ENCODE measurements at places on chromosomes 13 and 19.
A peak's percentile ranks its signal among the peaks of the same experiment; 100 is the strongest.

GRCh38 chr19:23070353-23071146 lies 46.3 kb upstream of the ZNF730 start:
- peak; percentile 73 for DNase-seq

GRCh38 chr13:57933606-57934005 lies 302.1 kb downstream of the PCDH17 start:
- no peak for DNase-seq

GRCh38 chr19:32642771-32643170 lies 32.2 kb downstream of the ANKRD27 start:
- no peak for DNase-seq

DNA sequence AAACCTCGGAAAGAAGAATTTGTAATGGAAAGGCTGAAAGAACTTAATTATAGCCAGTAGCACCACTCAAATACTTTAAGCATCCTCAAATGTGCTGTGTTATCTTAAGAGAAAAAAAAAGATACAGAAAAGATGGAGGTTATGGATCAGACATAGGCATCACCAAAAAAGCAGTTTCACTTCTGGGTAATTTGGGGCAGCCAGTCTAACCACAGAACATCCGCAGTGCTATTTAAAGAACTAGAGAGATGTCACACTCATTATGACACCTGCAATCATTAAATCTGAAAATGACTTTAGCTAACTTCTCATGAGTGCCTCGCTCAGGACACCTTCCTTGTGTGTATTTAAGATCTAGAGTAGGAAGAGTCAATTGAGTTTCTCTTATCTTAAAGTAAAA lies 211.8 kb downstream of the RBM26 start:
- DNase-seq, result no peak

GRCh38 chr13:59671881-59672280 lies 491.8 kb downstream of the DIAPH3 start:
- DNase-seq, result peak; percentile 77

GRCh38 chr13:42497798-42498197 lies 76.2 kb upstream of the TNFSF11 start:
- no peak for DNase-seq

DNA sequence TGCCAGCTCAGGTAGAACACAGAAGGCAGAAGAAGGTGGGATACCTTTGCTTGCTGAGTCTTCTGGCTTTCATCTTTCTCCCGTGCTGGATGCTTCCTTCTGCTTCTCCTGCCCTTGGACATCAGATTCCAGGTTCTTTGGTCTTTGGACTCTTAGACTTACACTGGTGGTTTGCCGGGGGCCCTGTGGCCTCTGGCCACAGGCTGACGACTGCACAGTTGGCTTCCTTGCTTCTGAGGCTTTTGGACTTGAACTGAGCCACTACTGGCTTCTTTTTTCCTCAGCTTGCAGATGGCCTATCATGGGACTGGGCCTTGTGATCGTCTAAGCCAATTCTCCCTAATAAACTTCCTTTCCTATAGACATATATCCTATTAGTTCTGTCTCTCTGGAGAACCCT lies 19.8 kb upstream of the ZNF331 start:
- DNase-seq, result no peak

GRCh38 chr19:7801020-7801570 lies 28.9 kb upstream of the EVI5L start:
- no peak for DNase-seq

- DNase-seq, result no peak
These were observed 662.8 kb upstream of the SLITRK6 start for GRCh38 chr13:86462011-86462410.

DNA sequence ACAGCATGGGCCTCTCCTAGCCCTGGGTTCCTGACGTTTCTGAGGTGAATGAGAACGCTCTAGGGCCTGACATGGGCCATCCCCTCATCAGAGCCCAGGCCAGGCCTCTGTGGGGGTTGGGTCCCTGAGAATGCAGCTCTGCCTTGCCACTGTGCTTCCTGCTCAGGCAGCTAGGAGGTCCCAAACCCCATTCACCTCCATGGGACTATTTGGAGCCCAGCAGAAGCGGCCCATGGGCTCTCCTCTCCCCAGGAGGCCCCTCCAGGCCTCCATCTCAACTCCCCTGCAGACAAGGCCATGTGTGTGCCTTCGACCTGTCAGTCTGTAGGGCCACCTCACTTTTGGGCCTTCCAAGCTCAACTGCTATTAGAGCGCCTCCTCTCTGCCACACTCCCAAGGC lies 36.9 kb downstream of the ELL start:
- DNase-seq, result no peak

- DNase-seq, result no peak
These were observed 4.3 kb upstream of the FBXO17 start for GRCh38 chr19:38979812-38980211.

DNA sequence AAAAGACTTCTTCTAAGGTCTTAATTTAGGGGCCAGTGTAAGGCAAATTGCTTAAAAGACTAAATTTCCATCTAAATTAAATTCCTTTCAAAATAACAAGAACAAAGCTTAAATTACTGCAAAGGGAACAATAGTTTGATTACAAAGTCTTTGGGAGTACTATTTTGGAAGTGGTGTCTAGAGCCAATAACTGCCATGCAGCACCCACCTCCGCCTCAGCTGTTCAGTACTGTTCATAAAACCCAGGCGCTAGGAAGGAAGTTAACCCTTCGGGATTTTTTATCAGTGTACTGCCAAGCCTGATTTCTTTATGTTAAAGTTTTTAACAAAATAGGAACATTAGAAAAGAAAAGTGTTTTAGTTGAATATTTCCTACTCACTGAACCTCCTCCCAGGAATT lies 210.1 kb downstream of the LIG4 start:
- no peak for DNase-seq

GRCh38 chr13:32947411-32948276 lies 68.6 kb upstream of the KL start:
- DNase-seq, result no peak

GRCh38 chr19:15283141-15283883 lies 49.0 kb downstream of the BRD4 start:
- no peak for DNase-seq

DNA sequence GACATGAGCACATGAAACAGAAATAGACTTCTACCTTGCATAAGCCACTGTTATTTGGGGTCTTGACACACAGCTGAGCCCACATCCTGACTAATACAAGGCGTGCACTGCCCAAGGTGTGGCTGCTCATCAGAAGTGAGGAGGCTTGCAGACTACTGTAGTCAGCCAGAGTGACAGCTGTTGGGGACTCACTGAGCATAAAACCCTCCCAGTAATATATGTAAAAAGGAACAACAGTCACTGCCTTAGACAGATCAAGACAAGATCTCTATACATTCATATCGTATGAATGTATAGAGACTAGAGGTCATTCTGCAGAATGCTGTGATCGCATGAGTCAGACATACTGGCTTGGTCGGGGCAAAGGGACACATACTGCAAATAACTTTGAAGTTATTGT lies 4.1 kb upstream of the C1QTNF9B start:
- DNase-seq, result no peak

- DNase-seq, result no peak
These were observed 89.8 kb downstream of the ZNF557 start for GRCh38 chr19:7159105-7159933.

DNA sequence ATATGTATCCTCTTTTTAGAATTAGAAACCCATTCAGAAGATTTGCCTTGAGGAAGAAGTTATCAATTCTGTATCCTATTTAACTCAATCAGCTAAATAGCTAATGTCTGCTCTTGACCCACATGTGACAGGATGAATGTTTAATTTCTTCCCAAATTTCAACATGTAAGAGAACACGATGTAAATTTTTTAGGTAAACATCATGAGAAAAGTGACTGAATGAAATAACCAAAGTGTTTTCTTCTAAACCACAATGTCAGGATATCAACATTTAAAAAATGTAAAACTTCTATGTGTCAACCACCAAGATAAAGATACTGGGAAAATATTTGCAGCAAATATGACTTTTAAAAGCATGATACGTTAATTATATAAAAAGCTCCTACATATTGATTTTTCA lies 302.4 kb downstream of the DCT start:
- DNase-seq, result no peak

DNA sequence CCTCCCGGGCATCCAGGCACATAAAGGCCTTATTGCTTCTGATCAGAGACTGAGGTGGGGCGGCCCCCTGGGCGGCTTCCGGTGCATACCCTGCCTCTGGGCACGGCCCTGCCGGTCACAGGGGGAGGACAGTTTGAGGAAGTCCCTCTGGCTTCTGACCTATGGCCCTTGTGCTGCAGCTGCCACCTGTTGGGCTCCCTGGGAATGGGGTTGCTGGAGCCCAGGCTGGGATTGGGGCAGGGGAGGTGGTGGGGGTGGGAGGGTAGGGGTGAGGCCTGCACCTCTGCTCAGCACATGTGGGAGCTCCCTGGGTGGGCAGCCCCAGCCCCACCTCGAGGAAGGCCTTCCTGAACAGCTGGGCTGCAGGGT lies 10.7 kb downstream of the ANO8 start:
- no peak for DNase-seq

GRCh38 chr13:70505809-70506208 lies 397.6 kb upstream of the KLHL1 start:
- DNase-seq, result no peak

GRCh38 chr19:56120371-56121179 lies 520 bp downstream of the ZNF787 start:
- DNase-seq, result peak; percentile 75

- DNase-seq, result no peak
These were observed 1.9 kb downstream of the TBC1D17 start for GRCh38 chr19:49879243-49879963.

GRCh38 chr13:49454388-49455006 lies 10.4 kb downstream of the SETDB2 start:
- no peak for DNase-seq

GRCh38 chr13:80048802-80049201 lies 292.1 kb downstream of the SPRY2 start:
- DNase-seq, result peak; percentile 89

DNA sequence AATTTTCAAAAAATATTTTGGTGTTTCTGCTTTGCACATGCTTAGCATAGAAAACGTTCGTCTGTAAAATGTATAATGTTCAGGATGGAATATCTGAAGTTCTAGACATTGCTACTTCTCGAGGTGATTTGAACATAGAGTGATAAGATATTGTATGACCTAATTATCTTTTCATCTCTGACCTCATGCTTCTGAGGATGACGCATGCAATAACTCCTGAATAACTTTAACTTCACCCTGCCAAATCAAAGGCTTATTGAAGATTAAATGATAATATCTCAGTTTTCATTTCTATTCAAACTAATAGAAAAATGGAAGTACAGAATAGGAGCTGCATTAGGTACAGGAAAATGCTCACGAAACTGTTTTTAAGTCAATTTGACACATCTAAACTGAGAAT lies 150.8 kb upstream of the ATXN8OS start:
- no peak for DNase-seq

GRCh38 chr13:109803825-109804224 lies 17.4 kb upstream of the IRS2 start:
- no peak for DNase-seq

GRCh38 chr13:74115133-74115532 lies 19.1 kb downstream of the KLF12 start:
- no peak for DNase-seq

GRCh38 chr19:31023038-31023437 lies 326.2 kb downstream of the TSHZ3 start:
- DNase-seq, result no peak

Measured in kidney (tissue), 22 donors.